K562 (cell line): ENCODE measurements at places on chromosomes 2 and 18. TPM values are rescaled to one million over a fixed set of nuclear protein-coding genes. Genes with fewer than 3 reads are reported as not detected.
A peak's percentile ranks its signal among the peaks of the same experiment; 100 is the strongest.

The SCN7A gene
- total RNA-seq = 0.04 and 0.07 TPM in 2 replicates

GRCh38 chr2:74052732-74053710 lies 68.3 kb downstream of the TET3 start:
- peaks cover 18% of the 10 kb centered on the region for H3K36me3 ChIP-seq
- DNase-seq = no peak
- H3K27me3 ChIP-seq = no peaks in the 10 kb centered on the region
- H3K4me1 ChIP-seq = peaks cover 26% of the 10 kb centered on the region
- H3K4me3 ChIP-seq = no peak overlapping the region

GRCh38 chr2:1970341-1970740 lies 226.0 kb upstream of the PXDN start:
- H3K27ac ChIP-seq = no peak overlapping the region
- no peaks in the 10 kb centered on the region; the same call in 2 of the 3 replicates for H3K27me3 ChIP-seq
- H3K4me1 ChIP-seq = no peaks in the 10 kb centered on the region
- no peak overlapping the region for H3K4me3 ChIP-seq

DNA sequence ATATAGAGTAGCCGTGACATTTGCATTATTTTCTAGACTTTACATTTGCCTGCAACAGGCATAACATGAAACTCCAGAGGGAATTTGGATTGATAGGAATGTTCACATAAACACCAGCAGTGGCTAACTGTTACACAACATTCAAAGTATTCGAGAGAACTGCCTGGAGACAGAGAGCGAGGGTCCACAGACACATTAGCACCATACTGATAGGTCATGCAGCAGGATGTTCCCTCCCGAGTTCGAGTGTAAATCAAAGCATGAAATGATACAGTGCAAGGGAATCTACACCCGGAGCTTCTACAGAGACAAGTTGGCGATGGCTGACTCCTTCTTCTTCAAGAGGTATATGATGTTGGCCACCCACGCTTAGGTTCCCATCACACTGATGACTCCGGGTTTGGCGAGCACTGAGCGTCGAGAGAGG lies 89.5 kb downstream of the COL6A3 start:
- H3K4me3 ChIP-seq = no peak overlapping the region
- H3K27ac ChIP-seq = no peak overlapping the region
- H3K36me3 ChIP-seq = no peaks in the 10 kb centered on the region
- H3K4me1 ChIP-seq = no peaks in the 10 kb centered on the region

The SYT4 gene
- total RNA-seq = not detected in 2 replicates

DNA sequence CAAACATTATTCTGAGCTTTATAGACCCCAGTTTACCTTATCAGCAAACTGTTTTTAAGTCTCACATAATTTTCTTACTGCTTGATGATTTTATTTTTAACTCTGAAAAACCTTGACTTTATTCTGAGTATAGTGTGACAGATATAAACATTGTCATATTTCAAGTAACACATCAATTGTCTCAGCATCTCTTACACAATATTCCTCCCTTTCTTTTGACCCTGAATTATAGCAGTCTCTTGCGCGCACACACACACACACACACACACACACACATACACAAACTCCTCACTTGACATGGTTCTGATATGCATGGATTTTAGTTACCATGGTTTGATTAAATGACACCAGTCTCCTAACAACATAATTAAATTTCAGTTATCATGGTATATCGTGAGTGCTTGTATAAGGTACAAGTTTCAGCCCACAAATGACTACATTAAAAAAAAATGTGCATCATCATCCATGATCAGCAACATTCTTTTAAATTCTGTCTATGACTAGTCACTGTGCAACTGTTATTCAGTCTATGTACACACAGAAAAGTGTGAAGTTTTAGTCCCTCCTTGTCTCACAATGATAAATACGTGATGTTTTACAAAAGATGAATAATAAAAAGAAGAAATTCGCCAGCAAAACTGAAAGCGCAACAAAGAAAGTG lies 39.5 kb upstream of the TACR1 start:
- no peak overlapping the region for H3K27ac ChIP-seq
- H3K27me3 ChIP-seq = peaks cover 8% of the 10 kb centered on the region
- DNase-seq = no peak
- no peaks in the 10 kb centered on the region for H3K4me1 ChIP-seq

DNA sequence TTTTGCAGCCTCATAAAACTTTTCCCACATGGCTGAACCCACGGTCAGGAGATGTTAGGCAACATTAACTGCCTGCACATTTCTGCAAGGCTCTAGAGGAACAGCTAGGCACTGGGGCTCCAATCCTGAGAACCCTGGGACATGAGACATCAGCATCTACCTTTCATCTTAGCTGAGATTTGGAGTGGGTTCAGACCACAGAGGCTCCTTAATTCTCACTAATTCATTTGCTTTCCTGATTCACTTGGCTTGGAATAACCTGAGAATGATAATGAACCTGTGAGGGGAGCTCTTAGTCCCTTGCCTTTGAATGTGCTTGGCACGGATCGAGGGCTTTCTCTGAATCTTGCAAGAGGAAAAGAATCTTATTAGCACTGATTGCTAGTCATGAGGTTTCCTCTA lies 266.2 kb downstream of the FIGN start:
- no peaks in the 10 kb centered on the region for H3K27me3 ChIP-seq
- H3K27ac ChIP-seq = no peak overlapping the region
- no peaks in the 10 kb centered on the region for H3K36me3 ChIP-seq
- DNase-seq = no peak
- no peak overlapping the region for H3K4me3 ChIP-seq
- H3K4me1 ChIP-seq = no peaks in the 10 kb centered on the region

DNA sequence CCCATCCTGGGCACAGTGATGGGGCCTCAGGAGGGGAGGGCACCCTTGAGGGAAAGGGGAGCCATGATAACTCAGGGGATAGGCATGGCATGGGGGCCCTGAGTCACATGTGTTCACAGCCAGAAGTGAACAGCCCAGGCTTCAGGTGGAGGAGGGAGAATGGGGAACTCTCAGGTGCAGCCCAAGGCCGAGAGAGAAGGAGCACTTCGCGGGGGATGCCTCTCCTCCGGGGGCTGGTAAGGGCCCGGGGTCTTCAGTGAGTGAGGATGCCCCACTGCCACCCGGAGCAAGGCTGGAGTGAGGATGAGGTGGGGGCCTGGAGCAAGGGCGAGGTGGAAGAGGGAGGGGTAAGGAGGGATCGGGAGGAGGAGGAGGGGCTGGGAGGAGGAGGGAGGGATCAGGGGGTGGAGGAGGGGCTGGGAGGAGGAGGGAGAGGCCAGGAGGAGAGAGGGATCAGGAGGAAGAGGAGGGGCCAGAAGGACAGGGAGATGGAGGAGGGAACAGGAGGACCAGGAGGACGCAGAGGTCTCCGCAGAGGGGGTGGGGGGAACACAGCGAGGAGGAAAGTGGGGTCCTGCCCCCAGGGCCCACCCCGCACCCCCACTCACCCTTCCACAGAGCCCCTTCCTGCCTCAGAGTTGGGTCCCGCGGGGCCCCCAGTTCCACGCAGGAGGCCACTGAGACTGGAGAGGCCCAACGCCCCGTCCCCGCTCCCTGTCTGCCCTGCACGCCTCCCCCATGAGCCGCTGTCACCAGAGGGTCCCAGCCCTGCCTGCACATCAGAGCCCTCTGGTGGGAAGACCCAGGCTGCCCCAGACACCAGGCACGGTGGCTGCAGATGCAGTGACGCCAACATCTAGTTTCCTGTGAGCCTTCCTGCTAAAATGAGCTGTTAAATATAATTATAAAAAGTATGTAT lies 42.8 kb downstream of the RAMP1 start:
- H3K27ac ChIP-seq = no peak overlapping the region
- no peak overlapping the region for H3K4me3 ChIP-seq
- DNase-seq = no peak

The C1QL2 gene
- total RNA-seq = not detected in 2 replicates

DNA sequence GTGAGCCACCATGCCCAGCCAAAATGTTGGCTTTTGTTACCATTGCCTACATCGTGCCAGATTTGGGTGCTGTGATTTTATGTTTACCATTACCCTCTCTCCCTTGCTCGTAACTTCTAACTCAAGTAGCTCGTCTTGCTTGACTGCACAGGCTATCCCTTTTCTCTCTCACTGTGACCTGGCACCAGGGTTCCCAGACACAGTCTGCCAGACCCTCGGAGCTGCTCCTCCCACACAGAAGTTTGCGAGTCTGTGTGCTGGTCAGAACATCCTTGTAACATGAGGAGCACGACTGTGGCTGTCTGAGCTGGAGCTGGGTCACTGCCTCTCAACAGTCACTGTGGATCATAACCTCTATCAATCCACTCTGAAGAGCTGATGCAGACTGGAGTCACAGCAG lies 152.5 kb upstream of the ACKR3 start:
- no peak for DNase-seq
- H3K36me3 ChIP-seq = no peaks in the 10 kb centered on the region
- H3K4me1 ChIP-seq = no peaks in the 10 kb centered on the region
- no peaks in the 10 kb centered on the region for H3K27me3 ChIP-seq
- no peak overlapping the region for H3K27ac ChIP-seq

The SPHKAP gene
- not detected in 2 replicates for total RNA-seq

The SERPINB7 gene
- total RNA-seq = not detected in 2 replicates

The SLC40A1 gene
- 44.1 and 47.8 TPM in 2 replicates for total RNA-seq

- no peaks in the 10 kb centered on the region for H3K27me3 ChIP-seq
- no peaks in the 10 kb centered on the region for H3K36me3 ChIP-seq
- DNase-seq = peak; percentile 37
- H3K4me3 ChIP-seq = no peak overlapping the region
Observed at GRCh38 chr2:238108423-238109183, 8.5 kb downstream of the ESPNL start.

- H3K4me1 ChIP-seq = peaks cover 6% of the 10 kb centered on the region; the same call in 1 of the 2 replicates
- H3K4me3 ChIP-seq = peak overlapping the region; percentile 51; the same call in 1 of the 2 replicates
Observed at GRCh38 chr2:127887082-127887775, 1.5 kb upstream of the AMMECR1L start.

DNA sequence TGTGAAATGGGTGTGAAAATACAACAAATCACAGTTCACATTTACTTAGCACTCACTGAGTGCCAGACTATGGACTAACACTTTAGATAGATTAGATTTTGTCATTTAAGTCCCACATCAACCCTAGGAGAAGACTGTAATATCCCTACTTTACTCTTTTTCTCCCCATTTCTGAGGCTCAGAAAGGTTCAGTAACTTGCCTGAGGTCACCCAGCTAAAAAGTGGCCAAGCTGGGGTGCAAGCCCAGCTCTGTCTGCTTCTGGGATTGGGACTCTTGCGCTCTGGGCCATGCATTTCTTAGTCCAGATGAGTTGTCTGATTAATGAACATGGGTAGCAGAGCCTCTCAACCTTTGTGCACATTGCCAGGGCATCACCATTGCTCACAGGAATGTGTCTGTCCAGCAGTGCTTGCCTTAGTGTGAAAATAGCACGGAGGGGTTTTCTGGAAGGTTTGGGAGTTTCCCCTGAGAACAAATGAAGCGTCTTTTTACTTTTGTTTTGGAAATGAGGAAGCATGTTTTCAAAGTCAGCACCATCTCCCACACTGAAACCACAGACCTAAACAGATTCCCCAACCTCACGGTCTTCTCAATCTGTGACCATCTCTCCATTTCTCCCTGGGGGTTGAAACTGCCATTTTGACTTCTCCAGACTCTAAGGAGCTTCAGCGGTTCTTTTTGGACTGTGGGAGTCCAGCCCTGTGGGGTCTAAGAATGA lies 31.9 kb downstream of the NRP2 start:
- no peaks in the 10 kb centered on the region for H3K36me3 ChIP-seq
- no peaks in the 10 kb centered on the region for H3K27me3 ChIP-seq
- DNase-seq = no peak
- no peak overlapping the region for H3K27ac ChIP-seq

The CFAP221 gene
- 0.35 and 0.51 TPM in 2 replicates for total RNA-seq

GRCh38 chr2:143480601-143481236 lies 351.5 kb downstream of the ARHGAP15 start:
- H3K4me3 ChIP-seq = no peak overlapping the region
- no peak for DNase-seq
- no peaks in the 10 kb centered on the region for H3K27me3 ChIP-seq
- no peak overlapping the region for H3K27ac ChIP-seq

DNA sequence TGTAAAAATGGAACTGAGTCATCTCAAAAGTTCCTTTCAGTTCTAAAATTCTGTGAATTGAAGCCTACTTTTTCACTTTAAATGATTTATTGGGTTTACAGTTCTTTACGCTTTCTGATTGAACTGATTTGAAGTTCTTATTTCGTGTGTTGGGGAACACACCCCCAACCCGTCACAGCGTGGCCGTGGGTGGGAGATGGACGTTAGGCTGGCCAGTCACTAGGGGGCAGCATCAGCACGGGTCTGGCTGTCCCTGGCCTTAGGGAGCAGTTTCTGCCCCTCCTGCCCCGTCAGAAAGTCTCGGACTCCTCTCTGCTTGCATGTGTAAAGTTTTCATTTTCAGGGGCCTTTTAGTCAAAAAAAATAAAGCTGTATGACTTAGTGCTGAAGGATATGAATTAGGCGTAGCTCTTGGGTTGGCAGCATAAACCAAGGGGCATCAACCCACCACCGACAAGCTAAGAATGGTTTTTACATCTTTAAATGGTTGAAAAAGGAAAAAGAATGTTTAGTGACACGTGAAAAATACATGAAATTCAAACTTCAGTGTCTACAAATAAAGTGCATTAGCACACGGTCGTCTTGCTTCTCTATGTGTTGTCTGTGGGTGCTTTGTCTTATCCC lies 63.4 kb downstream of the ZCCHC2 start:
- H3K36me3 ChIP-seq = peaks cover 3% of the 10 kb centered on the region; the same call in 1 of the 3 replicates
- no peak overlapping the region for H3K4me3 ChIP-seq
- H3K27me3 ChIP-seq = peaks cover 4% of the 10 kb centered on the region; the same call in 1 of the 2 replicates
- peak; percentile 74 for DNase-seq
- H3K27ac ChIP-seq = no peak overlapping the region

DNA sequence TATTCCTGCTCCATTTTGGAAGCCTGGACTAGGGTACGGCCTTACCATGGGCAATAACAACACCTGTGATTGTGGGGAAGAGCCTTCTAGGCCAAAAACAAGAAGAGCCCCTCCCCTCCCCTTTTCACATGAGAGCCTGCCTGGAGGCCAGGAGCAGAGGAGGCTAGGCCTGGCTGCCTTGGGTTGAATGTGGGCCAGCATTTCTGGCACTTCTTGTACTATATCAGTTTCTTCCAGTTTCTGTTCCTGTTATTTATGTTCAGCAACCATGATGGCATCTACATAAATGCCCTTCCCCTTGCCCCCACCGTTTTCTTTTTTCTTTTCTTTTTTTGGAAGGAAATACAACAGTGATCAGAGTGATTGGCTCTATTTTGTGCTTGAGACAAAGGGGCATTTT lies 58.4 kb downstream of the KCTD18 start:
- no peaks in the 10 kb centered on the region for H3K27me3 ChIP-seq
- no peak overlapping the region for H3K27ac ChIP-seq
- no peak for DNase-seq
- H3K4me1 ChIP-seq = peaks cover 9% of the 10 kb centered on the region; the same call in 2 of the 3 replicates

GRCh38 chr2:237603718-237604362 lies 13.3 kb upstream of the RAB17 start:
- no peak overlapping the region for H3K27ac ChIP-seq
- H3K4me1 ChIP-seq = no peaks in the 10 kb centered on the region
- no peak for DNase-seq
- H3K36me3 ChIP-seq = no peaks in the 10 kb centered on the region
- H3K27me3 ChIP-seq = peaks cover 13% of the 10 kb centered on the region

DNA sequence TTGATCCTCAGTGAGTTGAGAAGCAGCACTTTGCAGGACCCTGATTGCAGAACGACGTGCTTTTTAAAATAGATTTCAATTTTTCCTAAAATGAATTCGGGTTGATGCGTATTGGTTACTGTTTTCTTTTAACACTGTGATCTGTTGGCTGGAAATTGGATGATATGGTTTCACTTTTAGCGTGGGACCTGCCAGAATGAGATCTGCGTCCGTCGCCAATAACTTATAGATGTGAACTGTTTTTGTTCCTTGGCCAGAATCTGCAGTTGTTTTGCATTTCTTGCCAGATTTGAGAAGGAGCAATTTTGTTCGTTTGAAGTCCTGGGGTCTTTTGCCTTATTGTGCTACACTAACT lies 703 bp downstream of the UGGT1 start:
- H3K27me3 ChIP-seq = no peaks in the 10 kb centered on the region
- H3K36me3 ChIP-seq = peaks cover 33% of the 10 kb centered on the region
- no peak for DNase-seq
- H3K27ac ChIP-seq = peak overlapping the region; percentile 82

The ZEB2 gene
- total RNA-seq = 101 and 113 TPM in 2 replicates
